ENCODE measurements at places on chromosomes 6 and 20.

DNA sequence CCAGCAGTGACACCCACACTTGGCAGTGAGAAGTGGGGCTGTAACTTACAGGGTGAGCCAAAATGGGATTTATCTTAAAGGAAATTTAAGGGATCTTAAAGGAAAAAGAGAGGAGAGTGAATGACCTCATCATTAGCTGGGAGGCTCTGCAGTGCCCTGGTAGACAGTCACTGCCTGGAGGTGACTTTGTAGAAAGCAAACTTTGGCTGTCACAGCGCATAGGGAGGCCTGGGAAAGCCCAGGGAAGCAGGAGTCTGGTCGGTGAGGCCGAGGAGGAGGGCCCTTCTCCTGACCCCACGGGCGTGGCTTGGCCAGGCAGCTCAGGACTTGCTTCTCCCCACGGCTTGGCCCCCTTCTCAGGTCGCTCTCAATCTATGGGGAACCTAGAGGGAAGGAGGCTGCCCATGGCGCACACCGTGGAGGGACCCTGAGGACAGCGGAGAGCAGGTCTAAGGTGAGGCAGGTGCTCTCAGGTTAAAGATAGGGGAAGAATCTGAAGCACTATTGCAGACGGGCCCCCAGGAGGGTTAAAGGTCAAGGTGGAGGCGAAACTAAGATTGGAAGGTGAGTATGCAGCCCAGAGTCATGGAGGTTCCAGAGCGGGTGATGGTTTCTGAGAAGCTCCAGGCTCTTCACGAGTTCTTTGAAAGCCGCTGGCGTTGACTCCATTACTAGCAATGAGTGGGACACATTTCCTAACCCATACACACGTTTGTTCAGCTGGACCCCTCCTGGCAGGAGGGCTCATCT lies 15.6 kb upstream of the RIPK1 start:
- DNase-seq: no peak

DNA sequence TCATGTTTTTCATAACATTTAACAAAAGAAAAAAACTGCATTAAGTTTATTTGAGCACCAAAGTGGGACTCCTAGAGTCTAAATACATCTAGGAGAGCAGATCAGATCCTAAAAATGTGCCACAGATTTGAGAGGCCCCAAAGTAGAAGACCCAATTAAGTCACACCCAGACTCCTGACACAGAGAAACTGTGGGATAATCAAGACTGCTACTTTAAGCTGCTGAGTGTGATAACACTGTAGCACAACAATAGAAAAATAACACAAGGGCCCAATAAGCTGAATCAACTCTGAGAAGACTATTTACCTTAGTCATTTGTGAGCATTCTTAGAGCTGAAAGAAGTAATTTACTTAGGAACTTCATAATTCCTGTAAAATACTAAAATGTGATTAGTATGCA lies 26.0 kb downstream of the TRDN start:
- no peak for DNase-seq

DNA sequence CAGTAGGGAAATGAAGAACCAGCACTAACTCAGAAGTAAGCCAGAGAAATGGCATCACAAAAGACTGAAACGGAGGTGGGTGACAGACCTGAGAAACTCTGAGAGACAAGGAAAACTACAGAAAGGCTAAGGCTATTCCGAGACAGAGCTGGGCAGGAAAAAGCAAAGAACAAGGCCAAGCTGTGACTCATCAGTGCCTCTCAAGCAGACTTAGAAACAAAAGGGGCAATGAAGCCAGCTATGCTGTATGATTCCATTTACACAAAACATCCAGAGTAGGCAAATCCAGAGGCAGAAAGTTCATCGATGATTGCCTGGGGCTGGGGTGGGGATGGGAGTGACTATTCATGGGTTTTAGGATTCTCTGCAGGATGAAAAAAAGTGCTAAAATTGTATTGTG lies 50.0 kb downstream of the SLC23A2 start:
- DNase-seq: peak; percentile 67

DNA sequence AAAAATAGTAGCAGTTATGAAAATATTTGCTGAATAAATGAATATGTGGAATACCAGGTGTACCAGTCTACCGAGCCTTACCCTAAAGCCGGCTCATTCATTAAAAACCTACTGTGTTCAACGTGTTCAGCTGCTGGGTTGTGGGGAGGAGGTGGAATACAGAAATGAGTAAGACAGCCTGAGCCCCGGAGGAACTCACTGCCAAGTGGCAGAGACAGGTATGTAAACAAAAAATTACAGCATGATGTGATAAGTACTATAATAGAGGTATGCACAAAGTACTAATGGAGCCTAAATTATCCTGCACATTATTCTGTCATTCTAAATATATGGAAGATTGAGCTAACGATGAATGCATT lies 6.8 kb upstream of the ADTRP start:
- DNase-seq: no peak

DNA sequence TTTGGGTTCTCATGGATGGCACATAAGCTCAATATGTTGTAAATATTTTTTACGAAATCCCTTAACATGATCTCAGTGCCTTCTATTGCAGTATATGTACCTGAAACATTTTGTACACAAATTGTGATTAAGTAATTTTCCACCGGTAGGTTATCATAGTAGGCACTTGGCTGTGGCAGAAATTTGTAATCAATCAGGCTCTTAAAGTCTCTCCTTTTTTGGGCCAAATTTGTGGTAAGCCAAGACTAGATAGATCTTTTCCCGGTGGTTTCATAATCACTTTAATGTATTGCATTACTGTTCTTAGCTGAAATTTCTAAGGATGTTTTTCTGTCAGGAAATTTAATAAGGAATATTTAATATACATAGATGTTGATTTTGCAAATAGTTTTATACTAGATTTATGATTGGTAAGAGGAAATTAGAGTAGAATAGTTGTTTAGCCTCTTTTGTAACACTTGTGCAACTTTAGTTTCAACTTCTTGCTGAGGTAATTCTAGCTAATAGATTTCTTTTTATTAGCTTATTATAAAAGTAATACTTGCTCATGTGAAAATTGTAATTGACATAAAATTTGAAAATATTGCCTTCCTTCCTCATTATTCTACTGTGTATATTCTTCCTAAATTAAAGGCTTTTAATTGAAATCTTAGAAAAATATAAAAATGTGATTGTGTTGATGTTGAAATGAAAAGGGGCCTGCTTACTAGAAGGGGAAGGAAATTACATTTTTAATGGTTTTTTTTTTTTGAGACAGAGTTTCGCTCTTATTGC lies 3.2 kb downstream of the PCMT1 start:
- no peak for DNase-seq

DNA sequence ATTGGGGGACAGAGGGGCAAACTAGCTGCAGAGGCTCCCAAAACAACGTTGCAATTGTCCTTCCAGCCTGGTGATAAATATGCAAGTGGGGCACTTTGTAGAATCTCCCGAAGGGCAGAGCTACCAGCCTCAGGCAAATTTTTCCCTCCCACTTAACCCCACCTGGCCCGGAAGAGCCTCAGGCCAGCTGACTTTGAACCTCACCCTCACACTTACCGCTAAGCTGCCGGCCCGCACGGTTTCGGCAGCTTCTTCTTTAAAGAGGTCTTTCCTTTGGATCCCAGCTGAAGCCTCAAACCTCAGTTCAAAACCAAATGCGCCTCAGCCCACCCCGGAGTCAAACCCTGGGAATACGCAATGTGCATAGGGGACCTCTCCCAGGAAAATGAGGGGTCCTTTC lies 2.5 kb downstream of the OVOL2 start:
- DNase-seq: no peak

DNA sequence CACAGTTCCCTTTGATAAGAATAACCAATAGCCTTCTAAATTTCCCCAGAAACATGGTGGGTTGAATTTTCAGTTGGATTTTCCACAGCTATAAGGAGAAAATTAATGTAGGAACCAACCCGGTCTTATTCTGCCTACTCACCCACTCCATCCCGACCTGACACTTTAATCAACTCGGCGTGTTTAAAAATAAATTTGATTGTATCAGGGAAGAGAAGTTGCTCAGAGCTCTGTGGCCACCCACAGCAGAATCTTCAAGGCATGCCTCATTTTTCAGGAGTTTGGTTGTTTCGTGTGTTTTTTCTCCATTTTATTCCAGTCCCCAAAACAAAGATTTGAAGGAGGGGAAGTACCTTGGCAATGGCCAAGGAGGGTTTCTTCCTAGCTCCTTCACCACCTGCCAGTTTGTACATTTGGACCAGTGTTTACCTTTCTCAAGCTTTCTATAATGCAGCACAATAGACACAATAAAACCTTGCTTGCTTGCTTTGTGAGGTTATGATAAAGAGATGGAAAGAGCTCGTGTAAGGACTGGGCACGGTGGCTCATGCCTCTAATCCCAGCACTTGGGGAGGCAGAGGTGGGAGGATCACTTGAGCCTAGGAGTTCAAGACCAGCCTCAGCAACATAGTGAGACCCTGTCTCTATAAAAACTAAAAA lies 297.2 kb upstream of the JARID2 start:
- no peak for DNase-seq

DNA sequence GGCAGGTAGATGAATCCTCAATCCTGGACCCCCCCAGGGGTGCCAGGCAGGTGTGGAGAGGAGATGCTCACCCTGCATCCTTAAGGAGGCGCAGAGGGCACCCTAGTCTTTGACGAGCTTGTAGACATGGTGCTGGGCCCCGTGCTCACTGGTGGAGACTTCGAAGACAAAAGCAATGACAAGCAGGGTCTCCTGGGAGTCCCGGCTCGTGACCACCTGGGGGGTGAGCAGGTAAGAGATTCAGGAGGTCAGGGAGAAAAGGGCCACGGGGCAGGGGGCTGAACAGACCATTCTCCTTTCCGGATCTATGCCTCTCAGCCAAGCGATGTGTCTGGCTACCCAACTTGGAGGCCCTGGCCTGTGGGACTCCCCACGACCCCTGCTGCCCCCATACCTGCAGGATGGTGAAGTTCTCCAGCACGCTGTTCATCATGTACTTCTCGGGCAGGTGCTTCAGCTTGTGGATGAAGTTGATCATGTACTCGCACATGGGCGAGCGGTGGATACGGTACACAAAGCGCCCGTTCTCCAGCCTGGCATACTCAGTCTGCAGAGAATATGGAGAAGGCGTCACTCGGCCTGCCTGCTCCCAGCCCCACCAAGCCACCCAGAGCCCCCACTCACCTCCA lies 6.9 kb downstream of the RPL10A start:
- DNase-seq: no peak

GRCh38 chr6:140929121-140929520 lies 1203.6 kb upstream of the GJE1 start:
- no peak for DNase-seq

DNA sequence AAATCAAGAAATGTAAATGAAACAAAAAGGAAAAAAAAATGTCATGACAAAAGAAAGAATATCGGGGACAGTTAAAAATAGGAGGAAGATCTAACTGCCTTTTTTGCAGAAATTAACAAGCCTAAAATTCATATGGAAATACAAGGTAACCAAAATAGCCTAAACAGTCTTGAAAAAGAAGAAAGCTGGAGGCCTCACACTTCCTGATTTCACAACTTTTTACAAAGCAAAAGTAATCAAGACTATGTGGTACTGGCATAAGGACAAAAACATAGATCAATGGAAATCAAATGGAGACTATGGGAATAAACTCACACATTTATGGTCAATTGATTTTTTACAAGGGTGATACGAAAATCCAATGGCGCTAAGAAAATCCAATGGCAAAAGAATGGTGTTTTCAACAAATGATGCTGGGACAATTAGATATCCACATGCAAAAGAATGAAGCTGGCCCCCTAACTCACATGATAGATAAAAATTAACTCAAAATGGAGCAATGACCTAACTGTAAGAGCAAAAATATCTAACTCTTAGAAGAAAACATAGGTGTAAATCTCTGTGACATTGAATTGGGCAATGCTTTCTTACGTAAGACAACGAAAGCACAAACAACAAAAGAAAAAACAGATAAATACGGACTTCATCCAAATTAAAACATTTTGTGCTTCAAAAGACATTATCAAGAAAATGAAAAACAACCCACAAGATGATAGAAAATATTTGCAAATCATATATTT lies 24.5 kb downstream of the MAP3K5 start:
- no peak for DNase-seq

GRCh38 chr20:30284281-30284905 lies 973.1 kb upstream of the DEFB115 start:
- DNase-seq: no peak

GRCh38 chr6:107870381-107870780 lies 46.3 kb upstream of the SCML4 start:
- DNase-seq: no peak

DNA sequence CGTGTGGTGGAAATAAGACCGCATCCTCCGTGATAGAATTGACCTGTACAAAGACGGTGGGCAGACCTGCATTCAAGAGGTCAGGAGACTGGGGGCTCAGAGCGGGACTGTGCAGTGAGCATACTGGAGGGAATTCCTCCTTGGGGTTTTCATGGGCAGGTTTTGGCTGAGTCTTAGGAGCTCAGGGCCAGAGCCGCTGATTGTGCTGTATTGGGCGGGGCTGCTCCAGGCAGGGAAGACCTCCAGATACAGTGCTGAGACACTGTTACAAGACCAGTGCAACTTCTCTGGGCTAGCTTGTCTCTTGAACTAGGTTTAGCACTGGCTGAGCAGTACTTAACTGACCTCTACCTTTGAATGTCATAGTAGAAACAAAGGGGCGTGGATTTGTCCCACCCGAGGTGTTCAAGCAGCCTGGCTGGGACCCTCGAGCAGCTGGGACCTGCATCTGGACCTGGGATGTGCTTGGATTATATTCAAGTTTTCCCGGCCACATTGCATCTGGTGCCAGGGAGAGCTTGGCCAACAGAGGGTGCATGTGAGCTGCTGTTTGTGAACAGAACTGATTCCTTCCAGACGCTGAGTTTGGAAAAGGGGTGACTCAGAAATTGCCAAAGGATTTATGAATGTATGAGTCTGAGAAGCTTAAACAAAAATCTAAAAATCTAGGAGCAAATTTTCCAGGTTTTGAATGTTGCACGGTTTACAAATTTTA lies 33.4 kb upstream of the SLC22A1 start:
- DNase-seq: peak; percentile 50

GRCh38 chr6:31572041-31572911 lies at the start of gene LTA:
Gene LTA (plus strand): TSS chr6:31572289. CDS start chr6:31572743, 454 bp downstream.
- no peak for DNase-seq

GRCh38 chr20:24943196-24943595 lies 5.9 kb upstream of the CST7 start:
- DNase-seq: no peak

- DNase-seq: peak; percentile 59
Observed at GRCh38 chr6:27145731-27146455, 101.6 kb upstream of the PRSS16 start.

- DNase-seq: peak; percentile 13
Observed at GRCh38 chr20:49938173-49939163, 2.3 kb downstream of the RNF114 start.

DNA sequence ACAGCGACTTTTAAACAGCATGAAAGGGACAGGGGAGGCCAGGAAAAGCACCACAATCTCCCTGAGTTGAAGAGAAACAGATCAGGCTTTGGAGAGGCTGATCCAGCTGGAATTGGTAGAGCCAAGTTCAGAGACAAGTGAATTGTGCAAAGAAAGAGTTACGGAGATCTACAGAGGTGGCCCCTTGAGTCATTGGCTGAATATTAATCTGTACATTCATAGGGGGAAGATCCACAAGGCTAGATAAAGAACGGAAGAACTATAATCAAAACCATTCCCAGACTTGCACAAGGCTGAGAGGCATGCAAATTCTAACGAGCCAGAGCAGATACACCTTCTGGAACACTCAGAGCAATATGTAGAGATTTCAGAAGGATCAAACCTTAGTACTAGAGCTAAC lies 14.2 kb upstream of the FOXQ1 start:
- no peak for DNase-seq

- DNase-seq: no peak
Observed at GRCh38 chr6:169216830-169217229, 36.8 kb downstream of the THBS2 start.

- no peak for DNase-seq
Observed at GRCh38 chr6:157644043-157644810, 178.8 kb upstream of the SNX9 start.

- no peak for DNase-seq
Observed at GRCh38 chr6:42313941-42314570, 96.4 kb upstream of the MRPS10 start.
